ENCODE measurements at places on chromosomes 3 and 15.

- peak; percentile 76 for DNase-seq
Observed at GRCh38 chr15:94070356-94071295, 160.7 kb upstream of the MCTP2 start.

- no peak for DNase-seq
Observed at GRCh38 chr3:112128843-112129727, 4.0 kb downstream of the GCSAM start.

GRCh38 chr3:158992463-158992862 lies 190.6 kb downstream of the MFSD1 start:
- no peak for DNase-seq

GRCh38 chr15:30650012-30650929 lies 24.3 kb downstream of the ARHGAP11B start:
- peak; percentile 76 for DNase-seq

DNA sequence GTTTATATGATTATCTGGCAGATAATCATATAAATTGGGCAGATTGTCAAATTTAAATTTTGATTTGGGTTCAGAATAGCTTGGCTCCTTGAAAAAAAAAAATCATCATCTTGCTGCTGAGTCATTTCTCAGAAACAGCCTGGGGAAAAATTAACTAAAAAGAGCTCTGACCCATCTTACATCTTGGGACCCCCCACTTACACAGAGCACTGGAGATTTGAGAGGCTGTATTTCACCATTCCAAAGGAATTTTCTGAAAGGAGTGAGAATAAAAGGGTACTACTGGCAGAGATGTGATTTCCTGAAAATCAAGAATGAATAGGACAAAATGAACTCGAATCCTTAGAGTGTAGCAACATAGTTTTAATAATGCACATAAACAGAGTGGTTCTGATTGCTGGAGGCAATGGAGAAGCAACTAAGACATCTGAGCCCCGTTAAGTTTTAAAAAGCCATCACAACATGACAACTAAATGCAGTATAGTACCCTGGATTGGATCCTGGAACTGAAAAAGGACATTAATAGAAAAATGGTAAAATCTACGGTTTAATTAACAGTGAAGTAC lies 97.5 kb downstream of the RFTN1 start:
- no peak for DNase-seq

- DNase-seq, result no peak
Observed at GRCh38 chr3:4044619-4045018, 245.4 kb downstream of the LRRN1 start.

- DNase-seq, result no peak
Observed at GRCh38 chr3:153463895-153464294, 301.9 kb downstream of the RAP2B start.

DNA sequence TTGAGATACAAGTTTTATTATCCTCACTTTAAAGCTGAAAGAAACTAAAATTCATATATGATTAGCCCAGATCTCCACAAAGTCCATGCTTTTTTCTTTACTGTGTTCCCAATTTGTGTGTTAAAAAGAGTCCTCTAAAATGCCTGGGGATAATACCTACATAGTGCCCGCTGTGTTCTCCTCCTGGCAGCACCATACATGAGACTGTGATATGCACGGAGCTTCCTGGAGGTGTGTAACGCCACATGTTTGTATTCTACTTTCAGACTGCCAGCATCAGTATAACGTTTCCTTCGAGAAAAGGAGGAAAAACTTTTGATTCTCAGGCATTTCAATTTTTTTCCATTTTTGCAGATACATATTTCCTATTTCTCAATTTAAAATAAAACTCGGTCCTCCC lies 273.3 kb upstream of the TGFBR2 start:
- DNase-seq, result no peak

DNA sequence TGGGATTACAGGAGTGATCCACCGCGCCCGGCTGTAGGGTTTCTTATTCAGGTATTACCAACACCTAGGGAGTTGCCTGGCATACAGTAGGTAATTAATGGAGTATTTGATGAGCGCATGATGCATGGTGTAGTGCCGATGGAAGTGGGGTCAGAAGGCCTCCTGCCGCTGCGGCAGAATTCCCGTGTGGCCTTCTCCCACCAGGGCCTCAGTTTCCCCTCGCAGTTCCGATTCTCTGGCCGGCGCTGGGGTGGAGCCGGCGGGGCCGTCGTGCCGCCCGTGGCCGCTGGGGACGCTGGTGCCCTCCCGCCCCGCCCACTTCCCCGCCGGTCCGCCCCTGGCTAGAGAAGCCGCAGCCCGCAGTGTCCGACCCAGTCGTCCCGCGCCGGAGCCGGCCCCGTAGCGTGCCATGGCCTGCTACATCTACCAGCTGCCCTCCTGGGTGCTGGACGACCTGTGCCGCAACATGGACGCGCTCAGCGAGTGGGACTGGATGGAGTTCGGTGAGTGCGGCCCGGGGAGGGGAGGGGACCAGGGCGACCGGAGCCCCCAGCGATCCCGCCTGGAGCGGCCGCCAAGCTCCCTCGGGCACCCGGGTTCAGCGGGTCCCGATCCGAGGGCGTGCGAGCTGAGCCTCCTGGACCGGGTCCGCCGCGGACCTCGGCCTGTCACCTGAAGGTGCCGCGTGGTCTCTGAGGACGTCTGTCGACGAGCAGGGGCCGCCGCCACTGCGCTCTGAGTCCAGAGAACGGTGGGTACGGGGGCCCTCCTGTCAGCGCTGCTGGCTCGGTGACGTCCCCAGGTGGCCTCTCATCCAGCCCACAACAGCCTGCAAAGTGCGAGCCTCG lies at the start of gene IRAK2:
IRAK2 (plus strand) TSS at position 374 of the 848 bp plus-strand sequence; CDS start at position 410, 36 bp downstream.
- peak; percentile 67 for DNase-seq

DNA sequence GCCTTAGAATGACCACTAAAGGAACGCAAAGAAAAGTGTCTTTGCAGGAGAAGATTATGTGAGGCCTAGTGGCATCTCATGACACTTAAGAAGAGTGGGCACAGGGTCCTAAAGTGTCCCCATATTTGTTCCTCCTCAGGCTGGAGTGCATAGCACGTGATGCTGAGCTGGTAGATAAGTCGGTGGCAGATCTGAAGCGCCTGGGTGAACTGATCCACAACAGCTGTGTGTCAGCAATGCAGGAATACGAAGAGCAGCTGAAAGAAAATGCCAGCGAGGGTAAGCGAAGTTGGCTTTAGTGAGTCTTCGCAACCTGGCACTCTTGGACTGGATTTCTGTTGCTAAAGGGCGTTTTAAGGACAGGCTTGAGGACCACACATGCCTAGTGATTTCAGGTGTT lies 92.6 kb downstream of the CHD2 start:
- no peak for DNase-seq

- no peak for DNase-seq
Observed at GRCh38 chr3:145983101-145983500, 177.9 kb downstream of the PLOD2 start.

DNA sequence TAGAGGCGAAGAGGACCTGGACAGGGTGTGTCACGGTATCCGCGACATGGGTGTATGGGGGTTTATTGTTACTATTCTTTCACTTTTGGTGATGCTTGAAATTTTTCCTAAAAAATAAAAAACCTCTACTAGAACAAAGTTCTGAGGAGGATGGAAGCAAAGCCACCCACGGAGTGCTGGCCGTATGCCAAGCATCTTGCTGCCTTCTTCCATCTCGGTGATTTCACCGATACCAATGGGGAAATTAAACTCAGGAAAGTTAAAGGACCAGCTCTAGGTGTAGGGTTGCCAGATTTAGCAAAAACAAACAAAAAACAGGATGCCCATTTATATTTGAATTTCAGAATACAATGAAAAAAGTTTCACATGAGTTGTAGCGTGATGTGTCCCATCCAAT lies 33.9 kb downstream of the SMAD6 start:
- DNase-seq, result no peak

GRCh38 chr3:114896978-114897377 lies 250.1 kb downstream of the ZBTB20 start:
- no peak for DNase-seq

GRCh38 chr3:33750211-33750548 lies 32.1 kb upstream of the CLASP2 start:
- no peak for DNase-seq

DNA sequence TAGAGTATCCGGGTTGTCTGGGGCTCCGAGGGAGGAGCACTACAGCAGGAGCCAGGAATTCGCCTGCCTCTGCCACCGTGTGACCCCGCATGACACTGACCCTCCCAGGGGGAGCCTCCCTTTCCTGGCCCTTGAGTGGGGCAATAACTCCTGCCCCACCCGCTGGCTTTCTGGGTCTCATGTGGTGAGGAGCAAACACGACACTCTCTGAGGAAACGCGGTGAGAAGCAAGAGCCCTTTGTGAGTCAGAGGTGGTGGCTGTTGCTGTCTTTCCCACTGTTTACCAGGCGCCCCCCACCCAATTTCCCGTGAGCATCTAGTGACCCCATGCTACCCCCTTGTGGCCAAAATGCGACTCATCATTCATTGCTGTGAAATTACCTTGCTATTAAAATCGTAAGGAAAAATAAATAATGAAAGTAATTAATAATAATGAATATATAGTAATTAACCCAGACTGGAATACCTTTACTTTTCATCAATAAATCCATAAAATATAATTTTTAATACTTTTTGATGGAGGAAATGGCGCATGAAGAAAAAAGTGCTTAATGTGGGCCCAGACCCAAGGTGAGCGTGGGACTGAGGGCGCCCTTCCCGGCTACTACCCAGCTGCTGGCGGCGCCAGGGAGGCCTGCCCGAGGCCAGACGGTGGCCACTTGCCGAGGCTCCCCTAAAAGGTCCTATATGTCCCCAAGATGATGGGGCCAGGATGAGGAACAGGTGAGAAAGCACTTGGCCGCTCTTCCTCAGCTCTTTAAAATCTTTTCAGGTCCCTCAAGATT lies 29.3 kb downstream of the CCNL1 start:
- peak; percentile 81 for DNase-seq

DNA sequence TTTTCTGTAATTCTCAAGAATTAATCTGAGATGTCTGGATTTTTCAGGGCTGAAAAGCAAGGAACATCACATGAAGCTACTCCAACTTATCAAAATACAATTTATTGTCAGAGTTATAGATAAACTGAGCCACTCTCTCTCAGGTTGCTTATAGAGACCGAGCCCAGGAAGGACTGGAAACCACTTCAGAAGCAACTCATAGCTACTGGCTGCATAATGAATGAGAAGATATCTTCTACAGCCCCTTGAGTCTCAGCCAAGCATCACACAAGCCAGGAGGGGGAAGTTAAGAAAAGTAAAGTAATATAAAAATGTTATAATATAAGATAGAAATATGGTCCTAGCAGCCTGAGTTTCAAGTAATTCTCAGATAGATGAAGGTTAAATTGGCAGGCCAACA lies 186.0 kb downstream of the TNIK start:
- DNase-seq, result no peak

DNA sequence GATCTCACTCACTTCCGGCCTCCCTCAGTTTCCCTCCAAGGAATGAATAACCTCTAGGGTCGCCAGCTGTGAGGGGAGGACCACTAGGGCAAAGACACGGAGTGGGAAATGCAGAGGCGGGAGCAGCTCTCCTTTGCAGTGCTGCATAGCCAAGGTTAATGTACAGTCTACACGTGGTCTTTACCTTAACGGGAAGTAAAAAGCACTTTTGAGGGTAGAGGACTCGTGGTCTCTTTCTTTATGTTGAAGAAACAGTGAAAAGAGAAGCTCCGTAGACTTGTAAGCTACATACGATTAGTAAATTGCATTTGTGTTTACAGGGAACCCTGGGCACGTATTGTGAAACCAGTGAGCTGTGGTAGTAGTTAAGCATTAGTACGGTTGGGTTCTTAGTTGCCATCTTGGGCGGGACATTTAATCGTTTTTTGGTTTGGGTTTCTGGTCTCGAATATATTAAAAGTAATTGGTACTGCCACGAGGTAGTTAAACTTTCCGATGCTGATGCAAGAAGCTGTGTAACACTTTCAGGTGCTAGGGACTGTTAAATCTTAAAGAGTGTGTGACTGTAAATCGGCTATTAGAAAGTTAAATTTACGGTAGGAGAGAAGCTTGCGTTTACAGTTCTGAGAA lies 828 bp downstream of the U2SURP start:
- peak; percentile 36 for DNase-seq

- no peak for DNase-seq
Observed at GRCh38 chr3:49700014-49700413, 10.7 kb downstream of the RNF123 start.

DNA sequence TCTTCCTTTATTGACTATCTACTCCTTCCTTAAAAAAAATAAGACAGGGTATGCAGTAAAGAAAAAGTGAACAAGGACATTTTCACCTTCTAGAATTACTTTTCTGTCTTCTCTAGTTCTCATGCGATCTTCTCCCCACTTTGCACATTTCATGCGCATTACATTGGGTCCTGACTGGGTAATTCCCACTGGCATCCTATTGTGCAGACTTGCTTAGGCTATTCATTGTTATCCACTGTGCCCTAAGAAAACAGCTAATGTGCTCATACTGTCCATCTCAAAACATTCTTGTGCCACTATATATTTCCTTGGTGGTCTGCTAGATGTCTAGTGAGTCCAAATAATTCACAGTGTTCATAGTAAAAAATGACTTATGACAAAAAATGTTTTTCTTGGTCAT lies 447.4 kb upstream of the ROBO1 start:
- no peak for DNase-seq

DNA sequence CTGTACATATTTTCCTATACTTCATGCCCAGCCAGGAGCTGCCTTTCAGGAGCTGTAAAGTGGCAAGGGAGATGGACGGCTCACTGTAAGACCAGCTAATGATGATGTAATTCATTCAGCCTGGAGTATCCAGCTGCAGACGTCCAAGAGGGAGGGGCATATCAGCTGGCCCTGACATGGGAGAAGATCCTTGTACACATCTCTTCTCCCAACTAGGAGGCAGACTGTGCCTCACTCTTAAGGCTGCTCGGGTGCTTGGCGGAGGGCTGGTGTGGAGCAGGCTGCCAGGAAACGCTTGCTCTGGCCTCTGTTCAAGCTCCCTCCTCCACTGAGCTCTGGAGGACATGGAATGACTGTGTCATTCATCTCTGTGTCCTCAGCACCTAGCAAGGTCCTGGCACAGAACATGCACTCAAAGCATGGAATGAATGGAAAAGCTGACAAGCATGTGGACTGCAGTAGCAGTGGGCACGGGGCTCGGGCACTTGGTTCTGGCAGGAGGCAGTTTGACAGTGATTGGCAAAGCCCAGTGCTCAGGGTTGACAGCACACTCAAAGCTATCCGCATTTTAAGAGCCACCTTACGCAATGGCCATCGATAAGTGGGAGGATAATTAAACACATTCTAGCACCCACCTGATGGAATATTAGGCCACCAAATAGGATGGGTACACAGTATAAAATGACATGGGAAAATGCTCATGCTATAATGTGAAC lies 72.4 kb downstream of the TBC1D2B start:
- DNase-seq, result no peak

GRCh38 chr3:4709341-4709740 lies 216.2 kb downstream of the ITPR1 start:
- no peak for DNase-seq

Data from SJSA1 (cell line).